Stimulated activated memory B cell treated with anti-CD40 and anti-IgM and Interleukin-4, amounts not matched to agents 10 μg/mL and 1 μg/mL and 100 μg/mL, for 72 hours (primary cell): ENCODE measurements at places on chromosomes 13 and 19.

GRCh38 chr13:77507931-77508776 lies 27.4 kb upstream of the SCEL start:
- no peak for ATAC-seq
- H3K27me3 ChIP-seq: peaks cover 15% of the 10 kb centered on the region
- H3K4me1 ChIP-seq: peaks cover 17% of the 10 kb centered on the region
- no peak overlapping the region for H3K4me3 ChIP-seq
- H3K27ac ChIP-seq: no peak overlapping the region

- H3K36me3 ChIP-seq: no peaks in the 10 kb centered on the region
- peak; percentile 13 for ATAC-seq
- H3K4me3 ChIP-seq: peak within 1 kb of the TSS; percentile 55
Measured at GRCh38 chr19:47019431-47020041, at the start of gene NPAS1. NPAS1 (plus strand) TSS chr19:47019837; CDS start chr19:47021048, 1,211 bp downstream.

DNA sequence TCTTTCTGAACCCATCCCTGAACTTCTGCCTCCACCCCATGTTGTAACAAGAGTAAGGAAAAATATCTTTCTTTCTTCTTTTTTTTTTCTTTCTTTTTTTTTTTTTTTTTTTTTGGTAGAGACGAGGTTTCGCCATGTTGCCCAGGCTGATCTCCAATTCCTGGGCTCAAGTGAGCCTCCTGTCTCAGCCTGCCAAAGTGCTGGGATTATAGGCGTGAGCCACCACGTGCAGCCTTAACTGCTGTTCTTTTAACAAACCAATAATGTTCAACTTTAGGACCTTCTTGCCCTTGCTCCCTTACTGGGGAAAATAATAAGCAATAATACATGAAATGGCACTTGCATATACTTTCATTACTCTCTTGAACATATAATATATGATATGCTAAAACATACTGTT lies 19.6 kb downstream of the GPR183 start:
- no peaks in the 10 kb centered on the region for H3K27me3 ChIP-seq
- no peak for ATAC-seq
- H3K27ac ChIP-seq: peak overlapping the region; percentile 48
- H3K4me1 ChIP-seq: peaks cover 90% of the 10 kb centered on the region
- peaks cover 28% of the 10 kb centered on the region for H3K36me3 ChIP-seq

GRCh38 chr13:110468986-110469495 lies 92.5 kb downstream of the RAB20 start:
- no peaks in the 10 kb centered on the region for H3K27me3 ChIP-seq
- peaks cover 52% of the 10 kb centered on the region for H3K4me1 ChIP-seq
- no peaks in the 10 kb centered on the region for H3K36me3 ChIP-seq
- H3K27ac ChIP-seq: no peak overlapping the region
- no peak overlapping the region for H3K4me3 ChIP-seq

DNA sequence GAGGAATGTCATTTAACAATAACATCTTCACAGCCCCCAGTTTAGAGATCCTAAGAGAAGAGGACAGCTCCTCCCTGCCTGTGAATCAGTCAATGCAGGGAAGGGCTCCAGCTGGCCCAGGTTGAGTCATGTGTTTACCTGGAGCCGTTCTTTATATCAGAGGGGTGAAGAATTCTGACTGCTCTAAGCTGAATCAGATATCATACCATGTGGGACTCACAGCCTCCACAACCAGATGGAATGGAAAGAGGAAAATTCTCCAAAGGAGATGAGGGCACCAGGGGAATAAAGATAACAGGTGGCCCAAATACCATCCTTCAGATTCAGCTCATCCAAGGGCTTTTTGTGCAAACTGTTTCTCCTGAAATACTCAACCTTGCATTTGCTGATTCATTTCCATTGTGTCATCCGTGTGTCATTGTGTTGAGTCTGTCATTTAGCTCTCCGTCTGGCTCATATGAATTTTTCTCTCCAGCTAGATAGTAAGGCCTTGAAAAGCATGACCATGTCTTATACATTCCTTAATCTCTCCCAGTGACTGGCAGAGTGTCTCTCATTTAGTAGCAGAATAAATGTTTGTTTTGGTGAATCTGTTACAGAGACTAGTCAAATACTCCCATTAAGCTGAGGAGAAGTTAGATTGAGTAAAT lies 217.9 kb downstream of the RFC3 start:
- no peak overlapping the region for H3K4me3 ChIP-seq
- H3K27ac ChIP-seq: no peak overlapping the region
- H3K36me3 ChIP-seq: no peaks in the 10 kb centered on the region
- ATAC-seq: no peak
- H3K27me3 ChIP-seq: no peaks in the 10 kb centered on the region

GRCh38 chr13:79933389-79933788 lies 407.5 kb downstream of the SPRY2 start:
- H3K4me3 ChIP-seq: no peak overlapping the region
- H3K4me1 ChIP-seq: no peaks in the 10 kb centered on the region
- no peak overlapping the region for H3K27ac ChIP-seq

GRCh38 chr13:72163678-72164077 lies 296.7 kb upstream of the DACH1 start:
- H3K27me3 ChIP-seq: no peaks in the 10 kb centered on the region
- ATAC-seq: no peak
- H3K36me3 ChIP-seq: no peaks in the 10 kb centered on the region
- no peak overlapping the region for H3K27ac ChIP-seq
- H3K4me3 ChIP-seq: no peak overlapping the region
- H3K4me1 ChIP-seq: no peaks in the 10 kb centered on the region

GRCh38 chr19:1610579-1610978 lies 5.3 kb upstream of the UQCR11 start:
- H3K36me3 ChIP-seq: peaks cover 53% of the 10 kb centered on the region
- peaks cover 57% of the 10 kb centered on the region for H3K4me1 ChIP-seq
- H3K4me3 ChIP-seq: no peak overlapping the region
- no peak overlapping the region for H3K27ac ChIP-seq

DNA sequence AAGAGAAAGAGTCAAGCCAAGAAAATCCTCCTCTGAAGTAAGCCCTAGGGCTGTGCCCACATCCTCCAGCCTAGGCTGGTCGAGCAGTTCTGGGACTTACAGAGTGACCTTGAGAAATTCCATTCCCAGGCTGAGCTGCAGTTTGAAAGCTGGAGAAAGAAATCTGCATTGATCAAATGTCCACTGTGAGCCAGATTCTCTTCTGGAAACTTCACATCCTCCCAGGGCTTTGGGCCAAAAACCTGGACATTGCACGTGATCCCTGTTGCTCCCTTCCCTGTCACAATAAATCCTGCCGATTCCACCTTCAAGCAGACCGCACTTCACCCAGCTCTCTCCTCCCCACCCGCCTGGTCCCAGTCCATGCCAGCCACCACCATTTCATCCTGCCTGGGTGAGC lies 15.7 kb downstream of the TMEM143 start:
- ATAC-seq: no peak
- H3K4me1 ChIP-seq: peaks cover 11% of the 10 kb centered on the region
- no peak overlapping the region for H3K27ac ChIP-seq

GRCh38 chr13:29713839-29714238 lies 118.4 kb upstream of the SLC7A1 start:
- H3K27me3 ChIP-seq: peaks cover 10% of the 10 kb centered on the region
- no peaks in the 10 kb centered on the region for H3K36me3 ChIP-seq
- H3K4me1 ChIP-seq: no peaks in the 10 kb centered on the region
- no peak for ATAC-seq
- no peak overlapping the region for H3K4me3 ChIP-seq

GRCh38 chr13:48265217-48265815 lies 32.3 kb downstream of the ITM2B start:
- H3K4me1 ChIP-seq: peaks cover 47% of the 10 kb centered on the region
- H3K27me3 ChIP-seq: no peaks in the 10 kb centered on the region

GRCh38 chr19:4304538-4305256 lies at the start of gene FSD1:
FSD1 (plus strand) TSS chr19:4304598; CDS start chr19:4304747, 149 bp downstream.
- H3K4me1 ChIP-seq: peaks cover 6% of the 10 kb centered on the region
- H3K36me3 ChIP-seq: no peaks in the 10 kb centered on the region
- H3K27me3 ChIP-seq: peaks cover 43% of the 10 kb centered on the region
- ATAC-seq: peak; percentile 82
- H3K4me3 ChIP-seq: peak within 1 kb of the TSS; percentile 68

GRCh38 chr13:79485014-79485811 lies 4.3 kb downstream of the NDFIP2 start:
- no peak for ATAC-seq
- H3K27me3 ChIP-seq: peaks cover 47% of the 10 kb centered on the region
- peaks cover 11% of the 10 kb centered on the region for H3K4me1 ChIP-seq
- H3K36me3 ChIP-seq: no peaks in the 10 kb centered on the region

GRCh38 chr19:23991170-23991569 lies 76.5 kb downstream of the ZNF726 start:
- no peaks in the 10 kb centered on the region for H3K27me3 ChIP-seq
- no peak for ATAC-seq
- H3K4me1 ChIP-seq: no peaks in the 10 kb centered on the region
- H3K4me3 ChIP-seq: no peak overlapping the region

DNA sequence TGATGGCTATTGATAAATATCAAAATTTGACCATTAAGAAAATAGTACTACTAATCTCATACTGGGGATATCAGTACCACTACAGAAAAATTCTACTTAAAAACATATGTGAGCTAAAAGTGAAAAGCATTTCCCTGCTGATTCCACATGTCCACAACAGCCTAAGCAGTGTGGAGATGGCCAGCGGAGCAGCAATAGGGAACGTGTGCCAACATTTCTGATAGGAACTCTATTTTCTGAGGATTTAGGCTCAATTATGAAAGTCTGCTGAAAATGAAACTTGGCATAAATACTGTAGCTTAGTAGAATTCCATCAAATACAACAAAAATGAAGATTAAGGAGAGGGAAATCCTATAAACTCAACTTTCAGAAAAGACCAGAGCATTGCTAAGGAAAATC lies 311.6 kb downstream of the ENOX1 start:
- no peak for ATAC-seq
- H3K27ac ChIP-seq: no peak overlapping the region

DNA sequence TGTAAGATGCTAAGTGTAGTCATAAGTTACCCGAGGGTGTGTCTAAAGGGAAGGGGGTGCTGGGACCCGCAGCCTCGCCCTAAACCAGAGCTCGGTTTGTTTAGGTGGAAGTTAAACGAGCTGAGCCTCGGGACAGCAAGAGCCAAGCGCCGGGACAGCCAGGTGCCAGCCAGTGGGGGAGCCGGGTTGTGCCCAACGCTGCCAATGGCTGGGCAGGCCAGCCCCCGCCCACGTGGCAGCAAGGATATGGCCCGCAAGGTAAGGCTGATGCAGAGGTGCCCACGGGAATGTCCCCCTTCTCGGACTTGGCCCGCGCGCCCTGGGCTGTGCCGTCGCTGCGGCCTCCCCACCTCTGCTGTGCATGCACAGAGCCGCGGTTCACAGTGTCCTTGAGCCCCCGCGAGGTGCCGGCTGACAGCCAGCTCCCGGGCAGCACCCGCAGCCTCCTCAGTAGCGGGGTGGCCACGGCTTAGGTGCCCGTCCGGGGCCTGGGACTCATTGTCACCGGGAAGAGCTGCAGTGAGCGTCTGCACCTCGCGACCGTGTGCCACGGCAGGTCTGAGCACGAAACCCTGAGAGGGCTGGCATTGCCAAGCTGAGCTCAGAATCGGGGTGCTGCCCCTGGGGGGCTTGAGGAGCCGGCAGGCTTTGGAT lies 9.3 kb upstream of the RPS15 start:
- peaks cover 5% of the 10 kb centered on the region for H3K4me1 ChIP-seq
- H3K27ac ChIP-seq: no peak overlapping the region
- H3K27me3 ChIP-seq: no peaks in the 10 kb centered on the region
- peaks cover 45% of the 10 kb centered on the region for H3K36me3 ChIP-seq

GRCh38 chr13:28476919-28477708 lies 17.8 kb downstream of the FLT1 start:
- no peak for ATAC-seq
- H3K27ac ChIP-seq: no peak overlapping the region
- no peaks in the 10 kb centered on the region for H3K4me1 ChIP-seq
- H3K4me3 ChIP-seq: no peak overlapping the region

- H3K27me3 ChIP-seq: no peaks in the 10 kb centered on the region
- no peak overlapping the region for H3K4me3 ChIP-seq
- H3K27ac ChIP-seq: no peak overlapping the region
- no peaks in the 10 kb centered on the region for H3K4me1 ChIP-seq
Measured at GRCh38 chr13:112664501-112665203, 25.2 kb upstream of the ATP11A start.
